ENCODE measurements at places on chromosomes 1 and 21.
A peak's percentile ranks its signal among the peaks of the same experiment; 100 is the strongest.

DNA sequence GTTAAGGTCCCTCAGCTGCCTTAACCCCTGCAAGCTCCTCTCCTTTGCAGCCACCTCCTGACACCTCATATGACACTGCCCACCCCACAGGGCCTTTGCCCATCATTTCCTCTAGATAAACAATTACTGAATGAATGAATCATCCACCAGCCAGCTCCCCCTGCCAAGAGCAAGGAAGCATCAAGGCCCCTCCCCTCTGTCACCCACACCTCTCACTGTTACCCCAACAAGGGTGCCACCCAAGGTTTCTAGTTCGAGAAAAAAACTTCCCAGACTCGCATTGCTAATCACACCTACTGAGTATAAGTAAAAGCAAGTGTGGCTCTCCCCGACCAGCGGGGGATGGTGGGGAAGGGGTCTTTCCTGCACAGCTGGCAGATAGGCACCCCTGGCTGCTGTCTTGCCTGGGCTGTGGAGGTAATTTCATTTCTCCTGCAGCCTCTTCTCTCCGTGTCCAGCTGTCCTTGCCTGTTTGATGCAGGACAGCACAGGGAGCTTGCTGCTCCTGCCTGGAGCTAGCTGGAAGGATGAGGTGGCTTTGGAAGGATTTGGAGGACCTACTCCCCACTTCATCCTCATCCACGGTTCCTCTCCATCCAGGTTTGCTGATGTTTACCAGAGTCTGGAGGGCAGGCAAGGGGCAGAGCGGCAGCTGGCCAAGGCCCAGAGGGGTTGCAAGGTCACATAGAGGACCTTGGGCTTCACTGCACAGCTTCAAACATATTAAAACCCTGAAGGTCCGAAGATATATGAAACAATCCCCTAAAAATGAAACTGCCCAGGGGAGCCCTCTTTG is 33.1 kb upstream of the LBR start:
- peak; percentile 43 for DNase-seq

DNA sequence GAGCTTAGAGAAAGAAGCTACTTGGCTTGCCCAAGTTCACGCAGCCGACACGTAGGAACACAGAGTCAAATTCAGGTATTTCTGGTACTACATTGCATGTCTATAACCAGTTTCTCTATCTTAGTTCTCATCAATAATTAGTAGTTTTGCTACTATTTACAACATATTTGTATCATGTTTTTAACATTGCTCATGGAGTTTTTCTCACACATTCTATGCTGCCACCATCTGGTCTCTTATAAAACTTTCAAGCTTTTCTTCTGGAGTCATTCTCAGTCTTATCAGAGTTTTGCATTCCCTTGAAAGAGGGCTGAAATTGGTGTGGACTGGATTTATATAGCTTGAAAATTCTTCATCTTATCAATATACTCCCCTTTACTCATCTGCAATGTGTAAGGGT is 118.8 kb upstream of the PALMD start:
- DNase-seq: no peak

DNA sequence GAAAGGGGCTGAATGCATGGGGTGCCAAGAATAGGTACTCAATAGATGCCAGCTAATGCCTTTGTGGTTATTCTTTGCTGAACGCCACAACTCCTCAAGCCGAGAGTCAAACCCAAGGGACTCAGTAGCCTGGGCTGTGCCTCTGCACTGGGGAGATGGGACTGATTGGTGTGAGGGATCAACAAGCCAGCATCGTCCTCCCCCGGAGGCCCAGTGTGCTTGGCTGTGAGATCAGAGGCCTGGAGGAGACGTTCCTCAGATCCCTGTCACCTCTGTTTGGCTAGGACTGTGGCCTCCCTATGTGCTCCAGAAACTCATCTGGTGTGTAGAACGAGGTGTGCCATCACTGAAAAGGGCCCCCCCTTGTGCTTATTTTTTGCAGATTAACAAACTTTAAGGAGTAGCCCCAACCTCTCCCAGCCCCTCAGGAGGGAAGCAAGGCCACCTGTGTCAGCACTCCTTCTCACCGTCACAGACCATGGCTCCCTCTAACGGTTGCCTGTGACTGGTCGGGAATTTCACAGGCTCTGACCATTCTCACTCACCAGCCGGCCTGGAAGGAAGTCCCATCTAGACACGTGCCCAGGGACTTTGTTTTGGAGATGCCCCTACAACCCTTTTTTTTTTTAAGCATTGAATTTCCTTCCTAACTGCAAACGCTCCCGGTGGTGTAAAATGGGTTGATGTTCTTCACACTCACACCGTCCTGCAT is 194.0 kb upstream of the VAMP3 start:
- DNase-seq: no peak

GRCh38 chr1:12032161-12032621 is 12.9 kb downstream of the MIIP start:
- no peak for DNase-seq

GRCh38 chr1:212964102-212964501 is 13.8 kb downstream of the VASH2 start:
- no peak for DNase-seq

GRCh38 chr1:226712742-226713419 is 26.2 kb downstream of the ITPKB start:
- DNase-seq: no peak

DNA sequence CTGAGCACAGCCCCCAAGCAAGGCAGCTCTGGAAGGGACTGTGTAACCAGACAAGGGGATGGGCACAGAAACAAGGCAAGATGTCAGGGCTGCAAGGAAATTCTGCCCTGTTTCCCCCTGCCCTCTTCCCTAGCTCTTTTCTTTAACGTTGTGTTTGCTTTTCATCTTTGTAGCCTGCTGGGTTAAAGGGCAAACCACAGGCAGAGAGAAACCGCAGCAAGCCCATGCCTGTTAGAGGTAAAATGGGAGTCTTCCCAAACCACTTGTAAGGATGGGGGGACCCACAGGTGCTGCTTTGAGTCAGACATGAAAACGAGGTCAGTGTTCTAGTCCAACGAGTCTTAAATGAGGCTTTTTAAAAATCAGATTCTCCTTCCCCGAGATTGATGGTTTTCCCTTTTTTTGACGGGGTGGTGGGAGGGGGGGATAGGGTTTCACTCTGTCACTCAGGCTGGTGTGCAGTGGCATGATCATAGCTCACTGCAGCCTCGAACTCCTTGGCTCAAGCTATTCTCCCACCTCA is 13.3 kb downstream of the TGFBR3 start:
- no peak for DNase-seq

GRCh38 chr1:32361674-32362473 is 411 bp downstream of the FAM229A start:
- no peak for DNase-seq

GRCh38 chr21:46634966-46635323 is 529 bp upstream of the PRMT2 start:
- no peak for DNase-seq

DNA sequence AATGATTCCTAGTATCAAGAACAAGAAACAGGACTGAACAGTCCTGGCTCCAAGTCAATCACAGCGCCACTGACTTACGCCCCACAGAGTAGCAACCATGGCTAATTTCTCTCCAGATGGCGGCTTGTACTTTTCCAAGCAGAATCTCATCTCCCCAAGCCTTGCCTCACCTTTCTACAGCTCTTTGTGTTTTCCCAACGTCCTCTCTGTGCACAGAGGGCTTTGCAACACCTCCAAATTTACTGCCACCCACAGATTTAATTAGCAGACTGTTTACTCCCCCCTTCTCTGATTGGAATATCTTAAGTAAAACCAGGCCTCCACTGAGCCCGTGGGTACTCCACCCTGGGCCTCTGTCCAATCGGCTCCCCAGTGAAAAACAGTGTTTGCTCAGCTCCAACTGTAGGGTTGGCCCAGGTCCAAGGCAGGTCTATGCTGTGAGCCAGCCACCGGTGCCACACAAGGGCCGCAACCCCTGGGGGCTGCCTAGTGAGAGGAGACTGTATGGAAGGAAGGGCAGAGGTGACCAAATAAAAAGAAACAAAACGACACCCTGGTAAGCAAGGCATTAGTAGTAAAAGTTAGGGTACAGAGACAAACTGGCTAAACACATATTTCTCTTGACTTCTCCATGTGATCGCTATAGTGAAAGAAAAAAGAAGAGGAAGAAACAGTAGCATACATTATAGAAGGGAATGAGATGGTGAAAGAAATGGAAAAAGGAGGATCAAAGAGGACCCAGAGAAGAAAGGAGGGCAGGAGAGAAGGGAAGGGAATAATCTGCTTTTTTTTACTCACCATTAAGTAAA is 128.4 kb upstream of the SOD1 start:
- DNase-seq: no peak

- no peak for DNase-seq
Measured at GRCh38 chr1:153474347-153474746, 13.9 kb upstream of the S100A7 start.

DNA sequence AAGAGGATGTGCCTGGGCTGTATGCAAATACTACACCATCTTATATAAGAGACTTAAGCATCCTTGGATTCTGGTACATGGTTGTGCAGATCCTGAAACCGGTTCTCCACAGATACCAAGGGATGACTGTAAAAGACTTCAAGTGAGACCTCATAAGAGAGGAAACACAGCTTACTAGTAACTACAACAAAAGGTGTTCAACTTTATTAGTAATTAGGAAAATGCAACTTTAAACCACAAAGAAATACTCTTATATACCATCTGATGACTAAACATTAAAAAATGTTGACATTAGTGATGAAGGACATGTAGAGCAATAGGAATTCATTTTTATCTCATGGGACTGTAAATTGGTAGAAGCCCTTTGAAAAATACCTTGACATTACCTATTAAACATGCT is 102.7 kb downstream of the RASAL2 start:
- no peak for DNase-seq

GRCh38 chr1:228463559-228464455 is 23.4 kb upstream of the RNF187 start:
- DNase-seq: peak; percentile 72

DNA sequence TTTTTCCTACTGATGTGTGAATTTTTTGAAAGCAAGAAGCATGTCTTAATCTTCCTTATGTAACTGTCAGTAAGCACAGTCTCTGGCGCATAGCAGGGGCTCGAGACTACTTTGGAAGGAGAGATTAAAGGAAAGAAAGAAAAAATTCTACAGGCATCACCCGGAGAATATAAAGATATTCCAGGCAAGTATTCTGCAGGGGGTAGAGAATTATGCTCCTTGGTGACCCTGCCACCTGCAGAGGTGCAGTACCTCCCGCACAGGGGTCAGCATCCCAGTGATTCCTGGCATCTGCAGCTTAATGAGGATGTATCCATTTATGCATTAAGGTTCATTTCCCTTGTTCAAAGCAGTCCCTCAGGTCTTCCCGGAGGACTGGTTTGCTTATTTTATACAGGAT is 87.6 kb upstream of the WLS start:
- DNase-seq: no peak

- no peak for DNase-seq
Measured at GRCh38 chr1:233112186-233113008, 162.0 kb downstream of the NTPCR start.

- no peak for DNase-seq
Measured at GRCh38 chr21:44923480-44924084, 2.9 kb upstream of the ITGB2 start.

- DNase-seq: no peak
Measured at GRCh38 chr21:45498646-45499000, 43.6 kb downstream of the SLC19A1 start.

GRCh38 chr1:193960499-193960898 is 774.1 kb upstream of the B3GALT2 start:
- DNase-seq: no peak

DNA sequence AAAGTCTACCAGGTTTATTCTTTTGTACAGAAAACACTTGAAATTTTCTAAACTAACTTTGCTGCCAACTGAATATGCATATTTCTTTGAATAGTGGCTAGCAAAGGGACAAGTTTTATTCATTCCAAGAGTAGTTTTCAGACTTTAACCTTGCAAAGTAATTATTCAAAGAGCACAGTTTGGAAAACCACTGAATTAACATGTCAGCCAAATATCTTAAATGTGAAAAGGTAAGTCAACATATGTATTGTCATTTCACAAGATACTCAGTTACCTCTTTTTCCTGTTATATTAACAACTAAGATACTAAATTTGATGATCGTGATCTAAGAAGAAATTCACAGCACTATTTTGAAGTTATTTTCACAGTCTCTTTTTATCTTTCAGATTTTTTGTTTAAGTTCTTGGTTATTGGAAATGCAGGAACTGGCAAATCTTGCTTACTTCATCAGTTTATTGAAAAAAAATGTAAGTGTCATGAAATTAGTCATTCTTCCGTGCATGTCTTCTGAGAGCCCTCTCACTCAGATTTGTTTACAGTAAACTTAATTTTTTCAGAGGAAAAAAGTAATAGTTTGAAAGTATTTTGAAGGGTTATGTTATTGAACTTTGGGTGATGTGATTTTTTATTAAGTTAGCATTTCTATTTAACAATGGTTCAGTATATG is 15.3 kb downstream of the RAB4A start:
- DNase-seq: no peak

- no peak for DNase-seq
Measured at GRCh38 chr1:234208351-234208750, 164.9 kb upstream of the COA6 start.

DNA sequence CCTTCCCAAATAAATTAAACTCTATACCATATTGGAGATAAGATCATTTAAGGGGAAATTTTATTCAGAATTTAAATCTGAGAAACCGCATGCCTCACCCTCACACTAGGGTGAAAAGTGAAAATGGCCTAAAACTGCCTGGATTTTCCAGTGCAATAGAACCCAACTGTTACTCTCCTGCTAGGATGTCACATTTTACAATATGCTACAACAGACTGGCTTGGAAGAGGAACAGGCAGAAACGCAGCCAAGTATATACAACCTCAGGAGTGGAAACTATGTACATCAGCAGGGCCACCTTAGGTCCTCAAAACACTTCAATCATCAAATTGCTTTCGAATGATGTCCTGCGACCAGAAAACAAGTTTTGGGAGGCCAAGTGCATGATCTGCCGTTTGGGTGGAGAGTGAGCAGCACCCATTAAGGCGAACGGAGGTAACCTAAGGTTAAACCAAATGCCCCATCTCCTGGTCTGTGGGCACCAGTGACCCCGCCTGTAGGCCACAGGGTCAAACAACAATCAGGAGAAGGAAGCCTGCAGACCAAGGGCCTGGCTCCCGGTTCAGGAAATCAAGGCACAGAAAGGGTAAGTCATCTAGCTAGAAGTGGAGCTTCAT is 4.9 kb downstream of the RCAN1 start:
- DNase-seq: no peak

GRCh38 chr1:76080552-76081079 is 6.1 kb downstream of the ST6GALNAC3 start:
- no peak for DNase-seq

DNA sequence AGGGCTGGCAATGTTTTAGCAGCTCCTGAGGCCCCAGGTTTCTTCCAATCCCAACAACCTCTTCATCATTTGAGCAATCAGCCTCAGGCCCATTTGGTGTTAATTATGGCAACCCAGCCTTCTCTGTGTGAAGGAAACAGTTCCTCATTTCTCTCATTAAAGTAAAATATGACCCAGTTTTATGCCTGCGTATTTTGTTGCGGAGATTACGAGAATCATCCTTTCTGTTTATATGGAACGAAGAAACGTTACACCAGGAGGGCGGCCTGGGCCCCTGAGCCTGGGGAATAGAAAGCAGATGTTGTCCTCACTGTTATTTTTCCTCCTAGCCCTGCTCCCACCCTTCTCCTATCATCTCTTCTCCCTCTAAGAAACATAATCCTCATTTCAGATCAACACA is 332.2 kb upstream of the USP24 start:
- DNase-seq: no peak

GRCh38 chr1:169928438-169929209 is 34.9 kb upstream of the SCYL3 start:
- DNase-seq: no peak

Measured in stimulated activated CD8-positive, alpha-beta memory T cell treated with anti-CD3 and anti-CD28 coated beads, Interleukin-15, amount 100 ng/mL, for 48 hours (primary cell).